ENCODE measurements at places on chromosomes 4 and X.
A peak's percentile ranks its signal among the peaks of the same experiment; 100 is the strongest.

DNA sequence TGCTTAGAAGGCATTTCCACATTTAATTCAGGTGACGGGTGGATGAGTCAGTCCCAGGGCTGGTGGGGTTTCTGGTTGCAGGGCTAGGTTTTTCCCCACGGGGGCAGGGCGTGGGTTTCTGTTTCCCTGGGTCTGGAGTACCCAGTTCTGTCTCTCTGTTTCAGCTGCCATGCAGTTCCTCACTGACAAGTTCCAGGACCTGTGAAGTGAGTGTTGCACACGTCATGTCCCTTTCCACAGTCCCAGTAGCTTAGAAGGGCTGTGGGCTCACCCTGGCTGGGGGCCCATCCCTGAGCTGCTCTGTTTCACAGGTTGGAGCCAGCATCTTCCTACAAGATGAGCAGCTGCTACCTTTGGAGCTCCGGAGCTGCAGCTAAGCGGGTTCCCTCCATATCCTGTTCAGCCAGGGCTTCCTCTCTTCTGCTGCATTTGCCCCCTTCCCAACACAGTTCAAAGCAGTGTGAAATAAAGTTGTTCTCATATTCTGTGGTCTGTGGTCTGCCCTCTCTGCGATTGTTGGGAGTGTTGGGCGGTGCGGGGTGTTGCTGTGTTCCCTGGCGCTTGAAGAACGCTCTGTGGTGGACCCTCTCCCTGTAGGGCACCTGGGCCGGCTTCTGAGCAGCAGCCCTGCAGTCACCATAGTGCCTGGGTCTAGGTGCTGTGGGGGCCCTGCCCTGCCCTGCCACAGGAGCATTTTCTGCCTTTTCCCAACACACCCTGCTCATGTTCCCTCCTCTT, 3.9 kb downstream of the LOC101059915 start:
- DNase-seq = no peak

DNA sequence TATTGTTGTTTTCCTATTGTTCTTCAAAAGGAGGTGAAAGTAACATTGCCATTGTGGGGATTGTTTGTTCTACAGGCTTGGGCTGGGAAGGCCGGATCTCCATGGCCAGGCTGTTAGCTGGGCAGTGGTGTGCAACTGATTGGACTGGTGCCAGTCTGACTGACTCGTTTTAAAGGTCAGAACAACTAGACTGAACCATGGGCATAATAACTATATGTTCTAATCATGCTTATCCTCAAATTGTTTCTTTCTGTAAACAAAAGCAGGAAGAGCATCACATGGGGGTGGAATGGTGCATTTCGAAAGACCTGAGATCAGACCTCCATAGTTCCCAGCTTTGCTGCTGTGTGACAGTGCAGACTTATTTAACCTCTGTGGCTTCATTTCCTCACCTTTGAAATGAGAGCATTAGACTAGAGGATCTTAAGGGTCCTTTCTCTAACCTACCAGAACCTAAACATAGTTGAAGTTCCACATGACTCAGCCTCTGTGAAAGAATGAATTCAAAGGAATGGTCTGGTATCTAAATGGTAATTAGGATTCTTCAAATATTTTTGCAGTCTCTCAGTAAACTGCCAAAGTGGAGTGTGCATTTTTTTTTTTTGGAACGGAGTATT, 66.7 kb upstream of the PGRMC2 start:
- DNase-seq = peak; percentile 84

DNA sequence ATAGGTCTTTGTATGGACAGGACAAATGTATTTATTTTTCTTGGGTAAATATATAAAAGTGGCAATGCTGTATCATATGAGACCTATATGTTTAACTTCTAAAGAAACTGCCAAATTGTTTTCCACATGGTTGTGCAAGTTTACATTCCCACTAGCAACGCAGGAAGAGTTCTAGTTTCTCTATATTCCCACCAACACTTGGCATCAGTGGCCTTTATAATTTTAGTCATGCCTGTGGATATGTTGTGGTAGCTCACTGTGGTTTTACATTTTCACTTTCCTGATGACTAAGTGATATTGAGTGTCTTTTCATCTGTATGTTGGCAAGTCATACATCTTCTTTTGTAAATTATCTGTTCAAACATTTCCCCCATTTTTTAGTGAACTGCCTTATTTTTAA, 126.0 kb downstream of the EMCN start:
- peak; percentile 2 for DNase-seq

GRCh38 chr4:212438-213188, 88.3 kb downstream of the ZNF718 start:
- no peak for DNase-seq

- no peak for DNase-seq
Measured at GRCh38 chr4:17288151-17288550, 223.7 kb downstream of the QDPR start.

DNA sequence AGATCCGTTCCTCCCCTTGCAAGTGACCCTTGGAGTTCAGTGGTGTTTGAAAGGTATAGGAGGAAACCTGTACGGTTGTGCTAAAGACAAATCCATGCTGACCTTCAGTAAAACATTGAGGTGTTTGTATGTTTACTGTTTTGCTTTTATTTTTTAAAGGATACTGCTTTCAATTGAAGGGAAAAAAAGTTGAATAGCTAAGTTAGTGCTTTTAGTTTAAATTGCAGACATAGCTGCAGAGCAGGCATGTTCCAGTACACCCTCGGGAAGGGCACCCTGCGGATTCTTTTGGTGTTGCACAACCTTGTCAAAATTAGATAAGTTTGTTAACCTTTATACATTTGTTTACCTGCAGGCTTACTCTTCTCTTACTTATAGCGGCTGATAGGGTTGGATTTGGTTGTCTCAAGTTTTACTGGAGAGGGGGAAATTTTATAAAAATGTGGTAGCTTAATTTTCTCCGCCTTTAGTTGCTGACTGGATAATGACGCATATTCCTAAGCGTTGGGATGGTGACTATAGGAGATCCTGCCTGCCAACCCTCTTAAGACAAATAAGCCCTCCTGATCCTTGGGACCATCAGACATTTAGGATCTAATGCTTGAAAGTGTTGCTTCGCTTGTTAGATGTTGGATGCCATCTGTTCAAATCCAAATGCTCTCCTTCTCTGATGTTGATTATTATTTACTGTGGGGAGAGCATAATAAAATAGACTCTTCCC, 2.0 kb downstream of the RAPGEF2 start:
- DNase-seq = no peak

GRCh38 chr4:119930546-119930945, 136.1 kb downstream of the MAD2L1 start:
- DNase-seq = peak; percentile 7

DNA sequence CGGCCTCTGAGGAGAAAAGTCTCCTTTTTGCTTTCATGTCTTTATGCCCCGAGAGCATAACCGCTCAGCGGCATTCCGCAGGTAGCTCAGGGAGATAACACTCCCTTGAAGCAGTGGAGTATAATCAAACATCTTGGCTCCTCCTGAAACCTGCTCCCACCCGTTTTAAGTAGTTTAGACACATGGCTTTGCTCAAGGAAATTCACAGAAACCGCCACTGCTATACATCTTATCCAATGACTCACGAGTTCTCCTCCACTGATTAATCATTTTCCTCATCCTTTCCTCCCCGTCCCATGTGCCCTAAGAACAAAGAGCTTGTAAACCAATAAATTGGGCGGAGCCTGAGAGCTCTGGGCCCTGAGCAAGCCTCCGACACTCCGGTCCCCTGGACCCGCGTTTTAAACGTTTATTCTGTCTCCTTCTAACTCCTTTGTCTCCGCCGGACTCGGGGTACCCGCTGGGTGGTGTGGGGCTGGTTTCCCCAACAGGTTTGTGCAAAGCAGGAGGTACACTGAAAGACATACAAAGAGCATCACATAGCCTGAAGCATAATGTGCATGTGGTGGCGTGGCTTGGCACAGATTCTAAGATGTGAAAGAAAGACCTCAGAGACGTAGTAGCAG, 401.2 kb downstream of the TLL1 start:
- DNase-seq = no peak

- no peak for DNase-seq
Measured at GRCh38 chr4:141132709-141133145, 542 bp downstream of the RNF150 start.

GRCh38 chr4:2503809-2504208, 32.6 kb upstream of the FAM193A start:
- no peak for DNase-seq

DNA sequence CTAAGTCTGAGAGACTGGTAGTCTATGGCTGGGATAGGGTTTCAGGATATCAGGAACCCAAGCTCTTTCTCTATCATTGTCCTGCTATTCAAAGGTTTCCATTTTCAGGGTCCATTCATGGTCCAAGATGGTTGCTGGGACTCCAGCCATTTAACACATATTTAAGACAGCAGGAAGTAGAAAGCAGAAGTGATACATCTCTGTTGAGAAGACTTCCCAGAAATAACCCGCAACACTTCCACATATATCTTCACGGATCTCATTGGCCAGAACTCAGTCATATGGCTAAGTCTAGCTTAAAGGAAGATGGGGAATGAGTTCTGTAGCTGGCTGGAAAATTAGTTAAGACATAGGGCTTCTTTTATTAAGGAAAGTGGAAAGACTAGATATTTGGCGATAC, 23.8 kb downstream of the CTSO start:
- no peak for DNase-seq

DNA sequence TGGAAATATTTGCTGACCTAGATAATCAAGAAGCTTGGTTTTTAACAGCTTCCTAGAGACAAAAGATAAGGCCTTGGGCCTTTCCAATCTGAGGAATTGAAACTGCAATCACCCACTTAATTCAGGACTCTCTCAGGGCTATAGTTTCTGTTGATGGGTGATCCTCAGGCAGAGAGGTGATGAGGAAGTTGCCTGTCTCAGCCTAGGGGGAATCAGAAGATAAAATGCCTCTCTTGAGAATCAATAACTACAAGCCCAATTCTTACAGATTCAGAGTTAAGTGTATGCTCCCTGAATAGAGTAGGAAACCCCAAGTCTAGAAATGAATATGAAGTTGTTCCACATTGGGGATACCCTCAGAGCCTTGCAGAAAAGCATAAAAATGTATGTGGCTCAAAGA, 45.5 kb downstream of the NFKB1 start:
- DNase-seq = no peak

GRCh38 chr4:163179207-163179606, 12.5 kb upstream of the NAF1 start:
- no peak for DNase-seq

DNA sequence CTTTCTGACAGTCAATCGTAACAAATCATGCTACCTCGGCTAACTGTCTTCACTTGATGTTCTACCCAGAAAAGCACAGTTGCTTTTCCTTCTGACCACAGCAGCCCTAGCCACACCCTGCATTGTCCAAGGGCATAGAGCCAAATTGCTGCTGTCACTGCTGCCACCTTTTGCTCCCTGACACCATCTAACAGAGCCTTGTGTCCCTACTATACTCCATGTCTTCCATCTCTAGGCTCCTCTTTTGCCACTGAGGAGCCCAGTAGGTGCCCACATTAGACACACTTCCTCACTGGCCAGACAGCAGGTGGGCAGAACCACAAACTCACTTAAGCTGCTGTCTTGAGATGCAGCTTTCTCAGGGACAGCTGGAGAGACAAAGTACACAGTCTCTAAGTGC, 91.4 kb downstream of the ANXA3 start:
- no peak for DNase-seq

- no peak for DNase-seq
Measured at GRCh38 chrX:54786967-54787366, 11.1 kb downstream of the ITIH6 start.

- no peak for DNase-seq
Measured at GRCh38 chr4:37324546-37324945, 80.0 kb downstream of the NWD2 start.

- DNase-seq = no peak
Measured at GRCh38 chr4:15691346-15692135, 9.9 kb downstream of the FAM200B start.

Measured in HS-27A (cell line).